Neural crest cell (in vitro differentiated cells): ENCODE measurements at places on chromosomes 16 and 17. TPM values are rescaled to one million over a fixed set of nuclear protein-coding genes. Genes with fewer than 3 reads are reported as not detected.

Gene RAC3
- total RNA-seq: 73.6 and 75.0 TPM in 2 replicates

- no peaks in the 10 kb centered on the region for H3K4me1 ChIP-seq
- no peak overlapping the region for H3K27ac ChIP-seq
- no peaks in the 10 kb centered on the region for H3K36me3 ChIP-seq
- H3K27me3 ChIP-seq: no peaks in the 10 kb centered on the region
- DNase-seq: no peak
Measured at GRCh38 chr16:72291531-72291981, 119.6 kb upstream of the PMFBP1 start.

DNA sequence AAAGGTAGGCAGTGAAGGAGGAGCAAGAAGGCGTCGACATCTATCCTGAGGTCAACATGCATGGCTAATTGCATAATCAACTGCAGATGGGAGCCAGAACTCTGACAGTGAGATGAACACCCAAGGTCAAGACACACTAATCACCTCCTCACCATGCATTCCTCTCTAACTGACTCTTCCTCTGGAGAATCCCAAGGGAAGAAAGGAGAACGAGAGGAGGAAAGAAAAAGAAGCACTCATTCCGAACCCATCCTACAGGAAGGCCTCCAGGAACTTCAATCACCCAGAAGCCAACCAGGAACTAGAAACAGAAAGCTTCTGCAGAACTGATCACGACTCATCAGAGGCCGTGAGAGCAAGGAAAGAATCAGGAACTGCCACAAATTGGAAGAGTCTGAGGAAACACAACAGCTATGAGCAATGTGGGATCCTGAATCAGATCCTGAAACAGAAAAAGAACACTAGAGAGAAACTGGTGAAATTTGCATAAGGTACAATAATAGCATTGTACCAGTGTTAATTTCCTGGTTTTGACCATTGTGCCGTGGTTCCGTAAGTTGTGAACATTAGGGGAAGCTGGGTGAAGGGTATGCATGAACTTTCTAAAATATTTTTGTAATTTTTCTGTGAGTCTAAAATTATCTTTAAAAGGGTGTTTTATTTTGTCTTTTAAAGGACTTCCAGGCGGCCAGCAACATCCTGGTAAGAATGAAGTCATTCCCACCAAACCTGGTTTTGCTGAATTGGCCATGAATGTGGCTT, 10.0 kb upstream of the BEAN1 start:
- peaks cover 15% of the 10 kb centered on the region for H3K27me3 ChIP-seq
- no peaks in the 10 kb centered on the region for H3K4me1 ChIP-seq
- DNase-seq: no peak
- no peak overlapping the region for H3K4me3 ChIP-seq
- H3K27ac ChIP-seq: no peak overlapping the region

Gene MT1G
- total RNA-seq: not detected in 2 replicates

GRCh38 chr16:84278968-84279367, 15.7 kb upstream of the WFDC1 start:
- no peaks in the 10 kb centered on the region for H3K36me3 ChIP-seq
- H3K4me3 ChIP-seq: no peak overlapping the region
- H3K27me3 ChIP-seq: peaks cover 2% of the 10 kb centered on the region
- peaks cover 27% of the 10 kb centered on the region for H3K4me1 ChIP-seq
- no peak overlapping the region for H3K27ac ChIP-seq
- no peak for DNase-seq

Gene PPP1R27
- not detected in 2 replicates for total RNA-seq
